ENCODE measurements at places on chromosomes 3 and 15. TPM values are rescaled to one million over a fixed set of nuclear protein-coding genes. Genes with fewer than 3 reads are reported as not detected.

Gene CCR9
- total RNA-seq, result not detected

Gene SLCO3A1
- total RNA-seq, result 50.0 TPM

Gene MORC1
- not detected for total RNA-seq

Gene PRR20G
- not detected for total RNA-seq

Gene SMCO1
- total RNA-seq, result not detected

Gene CLDN18
- total RNA-seq, result not detected

Gene FAM81A
- 7.0 TPM for total RNA-seq

Gene P2RY14
- total RNA-seq, result not detected

Gene SCAMP5
- total RNA-seq, result 17.9 TPM

Gene RETNLB
- not detected for total RNA-seq

Gene NCK1
- 71.4 TPM for total RNA-seq

Gene ZNF80
- total RNA-seq, result not detected

Gene ESYT3
- 6.4 TPM for total RNA-seq

Gene SLC51A
- 10.3 TPM for total RNA-seq

Gene RYR3
- 0.15 TPM for total RNA-seq

Gene CELSR3
- total RNA-seq, result 9.9 TPM

Gene CHRM5
- total RNA-seq, result not detected

Gene TMEM207
- not detected for total RNA-seq

Gene CILP
- 0.07 TPM for total RNA-seq

Gene ARIH1
- 144 TPM for total RNA-seq
